ENCODE measurements at places on chromosomes 3 and 15. TPM values are rescaled to one million over a fixed set of nuclear protein-coding genes. Genes with fewer than 3 reads are reported as not detected.

SAMD7 gene
- not detected for total RNA-seq

ZDHHC3 gene
- 91.2 TPM for total RNA-seq

DNA sequence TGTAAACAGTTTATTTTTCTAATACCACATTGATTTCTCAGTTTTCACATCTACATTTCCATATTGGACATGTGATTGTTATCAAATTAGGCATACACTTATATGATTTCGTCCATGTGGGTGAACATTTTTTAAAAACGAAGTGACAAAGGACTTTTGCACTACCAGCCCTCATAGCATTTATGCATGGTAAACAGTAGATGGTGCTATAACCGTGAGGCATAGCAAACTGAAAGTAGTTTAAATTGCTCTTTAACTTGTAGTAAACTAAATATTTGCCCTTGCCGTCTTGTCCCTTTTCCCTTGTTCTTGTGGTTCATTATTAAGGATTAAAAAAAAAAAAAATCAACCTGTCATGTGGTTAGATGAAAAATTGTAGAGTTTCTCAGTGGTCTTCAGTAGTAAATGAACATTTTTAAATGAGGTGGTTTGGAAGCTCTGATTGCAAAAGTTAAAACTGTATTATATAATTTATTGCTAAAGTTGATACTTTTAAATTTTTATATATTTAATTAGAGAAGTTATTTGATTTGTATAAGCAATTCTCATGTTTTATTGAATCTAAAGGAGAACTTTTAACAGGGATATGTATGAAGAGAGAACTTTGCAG lies 24.0 kb downstream of the STX19 start:
- ATAC-seq = peak; percentile 70

IGF1R gene
- 31.6 TPM for total RNA-seq

CLPX gene
- 40.1 TPM for total RNA-seq

DNA sequence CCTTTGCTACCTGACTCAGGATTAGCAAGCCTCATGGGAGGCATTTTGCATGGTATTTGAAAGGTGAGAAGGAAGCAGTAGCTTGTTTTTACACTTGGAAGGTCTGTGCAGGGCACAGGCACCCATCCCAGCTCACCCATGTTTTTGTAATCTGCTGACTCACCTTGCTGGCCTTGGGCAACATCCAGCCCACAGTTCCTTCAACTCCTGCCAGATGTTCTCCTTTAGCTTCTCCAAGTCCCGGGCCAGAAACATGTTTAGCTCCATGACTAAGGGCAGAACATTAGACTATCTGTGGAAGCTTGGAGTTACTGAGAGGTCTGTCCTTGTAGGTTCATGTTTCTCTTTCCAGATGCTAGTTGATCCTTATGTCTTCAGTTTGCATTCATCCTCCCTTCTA lies 12.4 kb upstream of the ZNF770 start:
- ATAC-seq = no peak
